ENCODE measurements at places on chromosomes 5 and 9.

- DNase-seq, result no peak
These were observed 1378.7 kb upstream of the C9orf72 start for GRCh38 chr9:28951945-28952344.

GRCh38 chr5:54656261-54656728 is 138.7 kb downstream of the SNX18 start:
- no peak for DNase-seq

- no peak for DNase-seq
These were observed 320.2 kb downstream of the RFX3 start for GRCh38 chr9:3205421-3206095.

DNA sequence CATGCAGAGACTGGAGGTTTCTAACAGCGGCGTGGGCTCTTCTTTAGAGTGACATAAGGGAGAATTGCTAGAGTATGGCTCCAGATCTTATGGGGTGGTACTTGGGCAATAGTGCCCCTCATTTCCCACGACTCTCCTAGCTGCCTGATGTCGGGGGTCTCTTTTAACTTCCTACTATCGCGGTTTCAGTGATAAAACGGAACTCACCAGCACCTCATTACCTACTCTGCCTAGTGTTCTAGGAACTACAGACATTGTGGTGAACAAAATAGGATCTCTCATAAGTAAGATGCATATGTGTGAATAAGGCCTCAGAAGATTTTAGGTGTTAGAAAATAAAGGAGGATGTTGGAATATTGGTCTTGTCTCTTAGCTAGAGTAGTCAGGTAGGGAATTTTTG is 1.1 kb downstream of the ICE1 start:
- DNase-seq, result no peak

GRCh38 chr9:129720865-129721545 is 31.8 kb downstream of the PTGES start:
- DNase-seq, result no peak

DNA sequence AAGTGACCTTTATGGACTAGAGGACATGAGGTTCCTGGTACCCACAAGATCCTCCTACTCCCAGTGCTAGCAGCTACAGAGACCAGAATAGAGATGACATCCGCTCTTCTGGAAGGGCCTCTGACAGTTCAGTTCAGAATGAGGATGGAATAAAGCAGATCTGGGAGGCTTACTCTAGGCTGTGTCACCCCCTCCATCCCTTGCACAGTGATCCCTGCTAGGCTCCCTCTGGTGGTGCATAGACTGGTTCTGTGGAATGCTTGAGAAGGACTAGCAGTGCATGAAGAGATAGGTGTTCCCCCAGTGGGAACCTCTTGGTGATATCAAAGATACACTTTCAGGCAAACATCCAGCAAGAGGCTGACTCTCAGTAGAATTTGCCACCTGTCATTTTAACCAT is 83.0 kb downstream of the NPR3 start:
- DNase-seq, result no peak

DNA sequence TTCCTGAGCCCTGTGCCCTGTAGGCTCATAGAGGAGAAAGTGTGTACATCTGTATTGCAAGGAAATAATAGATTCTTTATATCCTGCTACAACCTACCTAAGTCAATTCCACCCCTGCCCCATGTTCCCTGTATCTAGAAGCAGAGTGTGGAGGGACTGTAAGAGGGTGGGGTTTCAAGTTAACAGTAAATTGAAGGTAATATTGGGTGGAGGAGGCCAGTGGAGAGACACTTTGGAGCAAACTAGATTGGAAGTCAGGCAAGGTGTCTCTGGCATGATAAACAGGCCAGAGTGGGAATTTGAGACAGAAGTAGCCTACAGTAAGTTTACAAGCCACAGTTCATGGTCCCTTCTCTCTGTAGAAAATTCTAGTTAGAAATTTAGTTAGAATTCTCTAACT is 2.3 kb upstream of the HEMGN start:
- DNase-seq, result no peak

- no peak for DNase-seq
These were observed 160.1 kb upstream of the SHB start for GRCh38 chr9:38229104-38229500.

DNA sequence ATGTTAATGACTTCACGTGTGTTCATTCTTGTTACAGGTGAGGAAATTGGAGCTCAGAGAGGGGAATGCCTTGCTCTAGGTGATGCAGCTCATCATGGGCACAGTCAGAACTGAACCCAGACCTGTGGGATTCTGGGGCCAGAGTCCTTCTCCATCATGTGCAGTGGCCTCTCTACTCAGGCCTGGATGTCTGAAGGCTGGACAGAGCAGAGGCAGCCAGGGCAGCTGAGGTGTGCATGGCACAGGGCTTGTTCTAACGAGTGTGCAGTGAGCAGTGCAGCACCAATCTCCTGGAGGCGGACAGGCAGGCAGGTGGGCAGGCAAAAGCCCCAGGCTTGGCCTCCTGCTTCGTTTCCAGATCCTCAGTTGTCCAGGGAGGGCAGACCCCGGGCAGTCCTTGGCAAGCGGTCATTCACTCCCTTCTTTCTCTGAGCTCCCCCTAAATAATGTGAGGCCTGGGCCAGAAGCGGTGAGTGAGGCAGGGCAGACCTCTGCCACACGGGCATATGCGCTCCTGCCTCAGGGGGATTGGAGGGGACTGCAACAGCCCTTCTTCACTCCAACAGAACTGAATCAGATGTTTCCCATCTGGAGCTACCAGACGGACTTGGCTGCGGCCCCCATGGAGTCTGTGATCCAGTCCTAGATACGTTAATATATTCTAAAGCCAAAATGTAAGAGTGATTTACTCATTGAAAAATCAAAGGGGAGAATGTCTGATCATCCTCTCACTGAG is 68.7 kb upstream of the FSTL4 start:
- no peak for DNase-seq

DNA sequence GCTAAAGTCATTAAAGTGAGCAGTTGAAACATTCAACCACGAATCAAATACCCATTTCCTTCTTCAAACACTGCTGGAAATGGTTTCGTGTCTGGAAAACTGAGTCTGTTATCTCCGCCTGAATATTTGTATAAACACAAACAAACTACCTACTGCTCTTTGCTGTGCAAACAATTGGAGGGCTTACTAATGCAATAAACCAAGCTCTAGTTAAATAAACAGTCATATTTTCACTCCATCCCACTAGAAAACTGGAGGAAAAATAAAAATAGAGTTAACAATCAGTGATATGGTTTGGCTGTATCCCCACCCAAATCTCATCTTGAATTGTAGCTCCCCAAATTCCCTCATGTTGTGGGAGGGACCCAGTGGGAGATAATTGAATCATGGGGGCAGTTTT is 397.6 kb downstream of the RASEF start:
- no peak for DNase-seq

DNA sequence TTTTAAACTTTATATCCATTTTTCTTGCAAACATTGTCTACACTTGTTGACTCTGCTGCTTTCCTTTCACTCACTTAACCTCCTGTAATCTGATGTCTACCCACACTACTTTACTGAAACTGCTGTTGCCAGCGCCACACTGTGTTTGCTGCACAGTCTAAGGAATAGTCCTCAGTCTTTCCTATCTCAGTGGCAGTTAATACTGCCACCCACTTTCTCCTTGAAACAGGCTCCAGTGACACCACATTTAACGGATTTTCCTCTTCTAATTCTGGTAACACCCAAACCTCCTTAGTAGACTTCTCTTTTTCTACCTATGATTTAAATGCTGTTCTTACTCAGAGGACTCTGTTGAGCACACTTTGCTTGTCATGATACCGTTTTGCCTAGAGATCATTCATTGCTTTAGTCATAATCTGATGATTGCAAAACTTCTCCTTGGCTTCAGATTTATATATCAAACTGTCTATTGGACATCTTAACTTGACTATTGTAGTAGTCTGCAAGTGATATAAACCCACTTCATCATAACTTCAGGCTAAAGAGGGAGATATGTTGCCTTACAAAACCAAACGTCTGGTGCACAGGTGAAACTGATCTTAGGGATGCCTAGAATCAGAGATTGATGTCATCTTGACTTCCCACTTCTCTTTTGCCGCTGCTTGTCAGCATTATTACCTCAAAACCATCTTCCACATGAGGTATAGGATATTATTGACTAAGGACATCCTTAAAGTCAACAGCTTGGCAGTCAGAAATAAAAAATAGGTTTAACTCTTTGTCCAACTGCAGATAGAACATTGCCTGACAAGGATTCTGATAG is 94.1 kb downstream of the CDC42SE2 start:
- DNase-seq, result no peak
